ENCODE measurements at places on chromosomes 13 and 19.

- peak; percentile 14 for DNase-seq
Observed at GRCh38 chr19:33280351-33280921, 21.9 kb downstream of the CEBPA start.

DNA sequence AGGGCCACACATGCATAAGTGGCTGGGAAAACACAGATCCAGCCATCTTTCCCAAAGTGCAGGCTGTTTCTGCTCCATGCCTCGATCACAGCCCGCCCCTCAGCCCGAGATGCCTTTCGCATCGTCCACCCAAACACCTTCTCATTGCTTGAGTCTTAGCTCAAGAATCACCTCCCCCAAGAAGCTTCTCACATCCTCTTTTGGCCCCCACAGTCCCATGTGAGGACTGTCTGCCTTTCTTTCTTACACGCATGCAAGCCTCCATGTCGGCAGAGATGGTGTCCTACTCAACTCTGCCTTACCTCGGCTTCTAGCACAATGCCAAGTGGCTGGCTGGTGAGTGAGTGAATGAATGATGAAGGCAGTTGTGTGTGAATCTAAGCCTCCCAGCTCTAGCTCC is 18.1 kb upstream of the GSX1 start:
- DNase-seq, result no peak

DNA sequence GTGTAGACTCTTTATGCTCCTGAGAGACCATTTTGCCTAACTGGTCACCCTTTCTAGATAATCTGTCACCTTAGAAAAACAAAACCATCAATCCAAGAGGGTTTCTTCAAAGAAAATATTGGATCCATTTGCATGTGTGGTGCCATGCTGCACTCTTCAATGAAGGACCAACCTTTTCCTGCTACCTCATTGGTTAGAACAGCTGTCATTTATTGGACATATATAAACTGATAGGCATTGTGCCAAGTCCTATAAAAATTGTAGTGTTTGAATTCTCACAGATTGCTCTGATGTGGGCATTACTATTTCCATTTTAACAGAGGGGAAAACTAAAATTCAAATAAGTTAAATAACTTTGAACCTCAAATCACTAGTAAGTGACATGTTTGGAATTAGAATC is 333.2 kb downstream of the MYO16 start:
- DNase-seq, result no peak

DNA sequence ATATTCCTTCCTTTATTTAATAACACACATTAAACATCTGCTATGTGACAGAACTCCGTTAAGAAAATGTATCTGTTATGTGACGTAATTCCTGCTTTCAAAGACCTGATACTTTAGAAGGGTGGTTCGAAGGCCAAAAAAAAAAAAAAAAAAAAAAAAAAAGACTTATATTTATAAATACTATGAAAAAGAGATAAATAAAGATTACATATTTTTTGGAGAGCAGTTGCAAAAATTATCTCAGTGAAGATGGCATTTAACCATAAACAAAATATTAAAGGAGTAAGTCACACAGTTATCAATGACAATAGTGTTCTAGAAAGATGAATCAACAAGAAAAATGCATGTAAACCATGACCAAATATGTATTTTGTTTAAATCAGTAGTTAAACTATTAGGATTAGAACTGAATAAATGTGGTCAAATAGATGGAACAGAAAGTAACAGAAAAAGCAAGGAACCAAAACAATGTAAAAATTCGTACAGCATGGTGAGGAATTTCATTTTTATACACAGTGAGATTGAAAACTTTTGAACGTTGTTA is 612.3 kb upstream of the SLITRK5 start:
- DNase-seq, result no peak

DNA sequence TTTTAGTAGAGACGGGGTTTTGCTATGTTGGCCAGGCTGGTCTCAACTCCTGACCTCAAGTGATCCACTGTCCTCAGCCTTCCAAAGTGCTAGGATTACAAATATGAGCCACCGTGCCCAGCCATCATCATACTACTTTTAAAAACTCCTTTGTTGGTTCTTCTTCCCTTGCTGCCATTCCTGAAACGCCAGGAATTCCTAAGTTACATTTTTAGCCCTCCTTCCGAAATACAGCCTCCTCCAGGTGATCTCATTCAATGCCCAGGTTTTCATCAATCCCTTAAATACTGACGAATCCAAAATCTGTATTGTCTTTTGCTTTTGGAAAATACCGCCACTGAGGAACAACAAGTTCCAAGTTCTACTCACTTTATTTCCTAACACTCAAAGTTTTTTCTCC is 25.3 kb upstream of the EBPL start:
- DNase-seq, result no peak

- no peak for DNase-seq
Observed at GRCh38 chr13:20351281-20352022, 119.3 kb upstream of the GJB6 start.

DNA sequence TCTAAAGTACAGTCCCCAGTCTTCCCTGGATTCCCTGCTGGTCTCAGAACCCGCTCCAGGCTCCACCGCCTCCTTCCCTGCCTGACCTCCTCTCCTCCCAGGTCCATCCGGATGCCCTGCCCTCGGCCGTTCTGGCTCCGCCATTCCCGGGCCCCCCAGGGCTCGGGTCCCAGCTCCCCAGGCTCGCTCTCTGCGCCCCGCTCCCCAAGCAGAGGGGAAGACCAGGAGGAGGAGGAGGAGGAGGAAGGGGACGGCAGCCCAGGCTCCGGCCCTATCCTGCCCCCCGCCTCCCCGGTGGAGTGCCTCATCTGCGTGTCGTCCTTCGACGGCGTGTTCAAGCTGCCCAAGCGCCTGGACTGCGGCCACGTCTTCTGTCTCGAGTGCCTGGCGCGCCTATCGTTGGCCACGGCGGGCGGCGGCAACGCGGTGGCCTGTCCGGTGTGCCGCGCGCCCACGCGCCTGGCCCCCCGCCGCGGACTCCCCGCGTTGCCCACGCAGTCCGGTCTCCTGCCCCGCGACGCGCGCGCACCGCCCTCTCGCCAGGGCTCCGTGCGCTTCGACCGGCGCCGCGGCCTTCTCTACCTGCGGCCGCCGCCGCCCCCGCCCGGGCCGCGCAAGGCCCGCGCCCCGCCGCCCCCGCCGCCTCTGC is 647 bp downstream of the RNF225 start:
- no peak for DNase-seq

DNA sequence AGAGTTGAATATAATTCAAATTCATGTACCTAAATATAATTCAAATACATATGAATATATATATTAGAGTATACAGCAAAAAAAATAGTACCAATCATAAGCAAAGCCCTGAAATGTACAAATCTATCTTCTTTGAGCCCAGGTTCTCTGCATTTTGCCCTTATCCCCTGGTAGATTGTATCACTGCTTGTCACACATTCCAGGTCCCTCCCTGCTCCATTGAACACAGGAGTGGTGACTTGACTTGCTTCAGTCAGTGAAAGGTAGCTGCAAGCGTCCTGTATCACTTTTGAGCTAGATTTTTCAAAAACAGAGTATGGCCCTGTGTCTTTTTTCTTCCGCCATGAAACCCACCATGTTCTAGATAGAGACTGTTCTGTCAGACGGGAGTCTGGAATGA is 369.4 kb downstream of the LIG4 start:
- no peak for DNase-seq

DNA sequence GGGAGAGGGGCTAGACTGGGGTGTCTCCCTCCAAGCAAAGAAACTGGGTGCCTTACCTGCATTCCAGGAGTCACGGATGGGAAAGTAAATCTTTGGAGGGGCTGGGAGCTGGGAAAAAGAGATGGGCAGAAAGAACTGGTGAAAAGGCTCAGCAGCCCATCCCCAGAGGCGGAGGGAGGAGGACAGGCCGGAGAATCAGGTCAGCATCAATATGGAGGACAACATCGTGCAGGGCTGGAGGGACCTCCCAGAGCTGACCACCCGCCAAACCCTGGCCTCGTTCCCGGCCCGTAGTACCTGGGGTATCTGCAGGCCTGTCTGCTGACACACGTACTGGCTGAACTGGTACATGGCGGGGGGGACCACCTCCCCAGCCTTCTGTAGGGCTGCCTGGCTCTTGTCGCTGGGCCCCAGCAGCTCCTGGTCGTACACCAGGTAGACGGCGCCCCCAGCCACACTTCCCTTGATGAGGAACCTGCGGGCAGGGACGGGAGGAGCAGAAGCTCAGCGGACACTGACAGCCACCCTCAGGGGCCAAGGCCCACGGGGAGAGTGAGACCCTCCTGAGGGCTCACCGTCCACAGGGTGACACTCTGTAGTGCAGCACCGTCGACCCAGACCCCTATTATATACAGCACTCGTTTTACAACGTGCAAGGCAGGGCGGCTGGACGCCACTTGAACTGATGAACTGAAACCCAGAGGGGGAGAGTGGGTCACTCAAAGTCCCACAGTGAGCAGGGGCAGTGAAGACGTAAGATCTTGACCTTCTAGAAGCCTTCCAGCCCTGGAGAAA is 830 bp downstream of the MICOS13 start:
- DNase-seq, result no peak

DNA sequence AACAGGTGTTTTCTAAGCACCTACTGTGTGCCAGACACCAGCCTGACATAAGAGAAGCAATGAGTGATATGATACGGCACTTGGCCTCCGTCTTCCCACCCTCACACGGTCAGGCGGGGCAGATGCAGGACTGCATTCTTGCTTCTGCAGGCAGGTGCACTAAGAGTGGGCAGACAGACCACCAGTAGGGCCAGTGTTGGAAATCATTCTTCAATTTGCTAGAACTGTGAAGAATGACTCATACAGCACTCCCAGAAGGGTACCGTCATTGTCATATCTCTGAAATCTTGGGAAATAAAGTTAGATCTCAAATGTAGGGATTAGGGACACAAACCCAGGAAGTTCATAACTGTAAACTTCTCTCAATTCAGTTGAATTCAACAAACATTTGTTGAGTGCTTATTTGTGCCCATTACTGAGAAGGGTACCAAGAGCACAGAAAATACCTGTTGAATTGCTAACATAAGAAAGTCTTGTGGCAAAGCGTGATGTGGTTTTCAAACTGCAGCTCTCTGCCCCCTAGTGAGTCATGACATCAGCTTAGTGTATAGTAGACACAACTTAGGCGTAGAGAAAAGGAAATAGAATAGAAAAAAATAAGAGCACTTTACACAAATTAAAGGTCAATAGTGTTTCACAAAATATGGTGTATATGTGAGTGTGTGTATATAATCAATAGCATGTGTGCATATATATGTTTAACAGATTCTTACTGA is 76.1 kb downstream of the TEX26 start:
- no peak for DNase-seq

DNA sequence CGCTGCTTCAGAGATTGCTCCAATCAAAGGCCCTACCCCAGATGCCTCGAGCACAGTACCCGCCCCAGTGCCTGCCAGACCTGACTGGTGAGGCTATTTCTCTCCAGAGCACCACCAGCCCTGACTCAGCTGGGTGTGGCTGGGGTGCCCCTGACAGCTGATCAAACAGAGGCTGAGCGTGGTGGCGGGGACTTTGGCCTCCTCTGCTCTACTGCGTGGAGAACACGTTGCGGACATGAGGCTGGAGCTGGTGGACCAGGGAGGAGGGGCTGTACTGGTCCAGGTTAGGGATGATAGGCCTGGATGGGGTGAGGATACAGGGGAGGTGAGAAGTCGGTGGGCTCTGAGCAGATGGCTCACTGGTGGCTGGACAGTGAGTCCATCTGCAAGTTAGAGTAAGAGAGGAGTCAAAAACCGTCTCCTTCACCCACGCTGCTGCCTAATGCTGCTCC is 3.5 kb upstream of the DOCK6 start:
- DNase-seq, result no peak

GRCh38 chr13:110323172-110323891 is 16.2 kb downstream of the COL4A2 start:
- DNase-seq, result no peak

- DNase-seq, result no peak
Observed at GRCh38 chr19:21699197-21699596, 68.2 kb downstream of the ZNF100 start.

- no peak for DNase-seq
Observed at GRCh38 chr13:43150369-43151207, 127.2 kb downstream of the DNAJC15 start.

DNA sequence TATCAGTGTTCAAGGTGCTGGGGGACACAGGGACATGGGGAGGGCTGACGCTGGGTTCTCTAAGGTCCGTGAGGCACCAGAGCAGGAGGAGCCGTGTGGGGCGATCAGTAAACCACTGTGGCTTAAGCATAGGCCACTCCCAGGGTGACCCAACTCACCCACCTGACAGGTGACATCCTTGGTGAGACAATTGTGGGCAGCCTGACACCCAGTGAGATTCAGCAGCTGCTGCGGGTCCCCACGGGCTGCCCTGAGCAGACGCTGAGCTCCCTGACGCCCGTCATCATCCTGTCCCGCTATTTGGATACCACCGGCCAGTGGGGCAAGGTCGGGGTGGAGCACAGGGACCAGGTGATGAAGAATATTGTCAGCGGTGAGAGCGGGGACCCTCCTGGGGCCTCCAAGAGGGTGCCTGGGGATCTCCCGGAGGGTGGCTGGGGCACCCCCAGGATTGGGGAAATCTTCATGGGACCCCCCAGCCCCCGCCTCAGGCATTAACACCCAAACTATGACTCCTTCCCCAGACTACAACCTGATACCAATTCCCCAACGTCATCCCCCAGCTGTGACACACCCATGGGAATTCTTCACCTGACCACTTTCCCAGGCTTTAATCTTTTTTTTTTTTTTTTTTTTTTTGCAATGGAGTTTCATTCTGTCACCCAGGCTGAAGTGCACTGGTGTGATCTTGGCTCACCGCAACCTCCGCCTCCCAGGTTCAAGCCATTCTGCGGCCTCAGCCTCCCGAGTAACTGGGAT is 33.3 kb upstream of the SHFL start:
- no peak for DNase-seq

DNA sequence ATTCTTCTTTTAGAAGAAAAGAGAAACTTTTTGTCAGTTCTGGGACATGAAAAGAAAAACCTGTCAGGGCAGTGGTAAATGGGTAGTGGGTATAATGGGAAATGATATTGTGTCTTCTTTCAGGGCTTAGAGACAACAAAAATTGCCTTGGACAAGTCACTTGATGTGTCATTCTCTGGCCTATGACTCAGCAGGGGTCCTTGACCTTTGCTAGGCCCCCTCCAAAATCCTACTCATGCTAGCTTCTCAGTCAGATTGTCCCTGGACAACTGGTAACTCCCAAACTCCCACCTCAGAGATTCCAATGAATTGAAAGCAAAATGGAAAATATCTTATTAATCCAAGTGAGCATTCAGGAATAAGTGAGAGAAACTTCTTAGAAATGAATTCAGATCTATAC is 258.8 kb upstream of the SPRY2 start:
- DNase-seq, result no peak

DNA sequence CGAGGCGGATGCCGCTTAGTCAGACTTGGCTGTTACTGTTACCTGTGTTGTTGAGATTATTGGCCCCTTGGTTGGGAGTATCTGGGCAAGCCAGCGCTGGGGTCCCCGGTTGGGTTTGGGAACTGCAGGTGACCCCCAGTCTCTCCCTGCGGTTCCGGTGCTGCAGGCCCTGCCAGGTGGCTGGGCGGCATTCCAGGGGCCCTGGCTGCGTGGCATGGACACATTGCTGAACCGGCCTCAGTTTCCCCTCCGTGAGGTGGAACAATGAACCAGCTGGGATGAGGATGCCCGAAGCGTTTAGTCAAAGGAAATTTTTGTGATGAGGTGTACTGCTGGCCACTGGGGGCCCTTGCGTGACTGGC is 538 bp downstream of the B3GNT3 start:
- DNase-seq, result no peak

Data from activated CD4-positive, alpha-beta T cell treated with anti-CD3 and anti-CD28 coated beads for 4 hours (primary cell).